ENCODE measurements at places on chromosomes 5 and 9. TPM values are rescaled to one million over a fixed set of nuclear protein-coding genes. Genes with fewer than 3 reads are reported as not detected.

Gene RPL35
- 2,451 TPM for total RNA-seq

Gene HCN1
- not detected for total RNA-seq

- H3K4me1 ChIP-seq = peaks cover 2% of the 10 kb centered on the region
- DNase-seq = no peak
- no peak overlapping the region for H3K27ac ChIP-seq
These were observed 82.7 kb downstream of the ZSWIM6 start for GRCh38 chr5:61414806-61415205.

DNA sequence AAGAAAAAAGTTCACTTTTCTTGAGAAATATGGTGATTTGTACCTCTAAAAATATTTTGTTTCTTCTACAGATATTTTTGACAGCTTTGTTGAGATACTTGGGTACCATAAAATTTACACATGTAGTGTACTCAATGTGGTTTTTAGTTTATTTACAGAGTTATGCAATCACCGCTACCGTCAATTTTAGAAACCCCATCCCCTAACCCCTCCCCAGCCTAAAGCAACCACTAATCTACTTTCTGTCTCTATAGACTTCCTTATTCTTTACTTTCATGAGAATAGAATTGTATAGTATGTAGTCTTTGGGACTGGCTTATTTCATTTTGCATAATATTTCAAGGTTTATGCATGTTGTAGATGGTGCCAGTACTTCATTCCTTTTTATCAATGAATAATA, 45.0 kb upstream of the TDRD7 start:
- no peak overlapping the region for H3K4me3 ChIP-seq
- no peaks in the 10 kb centered on the region for H3K27me3 ChIP-seq
- no peak for DNase-seq
- no peaks in the 10 kb centered on the region for H3K36me3 ChIP-seq
- H3K27ac ChIP-seq = no peak overlapping the region

Gene SLC25A2
- total RNA-seq = not detected

DNA sequence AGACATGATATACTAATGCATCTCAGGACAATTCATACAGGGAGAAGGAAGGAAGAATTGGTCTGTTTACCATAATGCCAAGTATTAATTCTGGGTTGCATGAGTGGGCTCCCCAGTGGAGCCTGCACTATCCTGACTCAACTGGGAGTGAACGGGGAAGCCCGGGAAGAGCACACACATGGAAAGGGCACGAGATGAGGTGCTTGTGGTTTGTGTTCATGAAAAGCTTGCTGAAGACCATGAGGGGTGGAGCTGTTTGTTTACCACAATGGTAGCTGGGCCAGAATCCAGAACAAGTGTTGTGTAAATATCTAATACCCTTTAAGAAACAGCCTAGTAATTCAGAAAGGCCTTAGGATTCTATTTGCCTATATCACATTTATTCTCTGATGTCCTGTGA, 44.6 kb downstream of the POC5 start:
- no peaks in the 10 kb centered on the region for H3K36me3 ChIP-seq
- H3K4me3 ChIP-seq = no peak overlapping the region
- no peaks in the 10 kb centered on the region for H3K27me3 ChIP-seq
- H3K4me1 ChIP-seq = no peaks in the 10 kb centered on the region
- H3K27ac ChIP-seq = no peak overlapping the region

Gene CDK9
- 54.8 TPM for total RNA-seq

DNA sequence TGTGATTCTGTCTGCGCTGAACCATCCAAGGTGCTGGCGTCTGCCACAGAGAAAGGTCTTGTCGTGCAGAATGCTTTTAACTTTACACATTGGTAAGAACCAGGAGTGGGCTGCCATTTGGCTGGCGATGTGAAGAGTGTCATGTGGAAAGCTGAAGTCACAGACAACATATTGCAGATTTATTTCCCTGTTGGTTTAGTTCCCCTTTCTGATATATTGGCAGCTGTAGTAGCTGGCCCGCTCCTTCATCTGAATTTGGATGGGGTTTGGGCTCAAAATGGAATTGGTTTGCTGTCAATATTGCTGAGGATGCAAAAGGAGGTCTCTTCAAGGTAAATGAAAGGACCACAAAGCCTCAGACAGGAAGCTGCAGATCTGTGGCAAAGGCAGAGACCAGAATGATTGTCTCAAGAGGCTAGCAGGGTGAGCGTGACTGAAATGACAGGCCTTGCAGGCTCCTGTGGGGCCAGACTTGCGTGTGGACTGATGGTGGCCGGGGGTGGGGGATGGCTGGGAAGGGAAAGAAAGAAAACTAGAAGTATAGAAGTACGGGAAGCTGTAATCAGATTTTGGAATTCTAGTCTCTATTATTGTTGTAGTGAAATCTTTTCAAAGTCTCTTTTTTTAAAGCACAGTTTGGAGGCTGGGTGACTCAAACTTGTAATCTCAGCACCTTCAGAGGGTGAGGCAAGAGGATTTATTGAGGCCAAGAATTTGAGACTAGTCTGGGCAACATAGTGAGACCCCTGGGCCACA, 25.1 kb upstream of the CD180 start:
- H3K36me3 ChIP-seq = no peaks in the 10 kb centered on the region
- H3K4me3 ChIP-seq = no peak overlapping the region
- H3K27ac ChIP-seq = no peak overlapping the region

GRCh38 chr5:81724571-81724970, 26.3 kb downstream of the SSBP2 start:
- no peaks in the 10 kb centered on the region for H3K27me3 ChIP-seq
- no peak for DNase-seq
- H3K27ac ChIP-seq = no peak overlapping the region

Gene TRIM32
- total RNA-seq = 18.5 TPM

Gene FBP2
- total RNA-seq = not detected

DNA sequence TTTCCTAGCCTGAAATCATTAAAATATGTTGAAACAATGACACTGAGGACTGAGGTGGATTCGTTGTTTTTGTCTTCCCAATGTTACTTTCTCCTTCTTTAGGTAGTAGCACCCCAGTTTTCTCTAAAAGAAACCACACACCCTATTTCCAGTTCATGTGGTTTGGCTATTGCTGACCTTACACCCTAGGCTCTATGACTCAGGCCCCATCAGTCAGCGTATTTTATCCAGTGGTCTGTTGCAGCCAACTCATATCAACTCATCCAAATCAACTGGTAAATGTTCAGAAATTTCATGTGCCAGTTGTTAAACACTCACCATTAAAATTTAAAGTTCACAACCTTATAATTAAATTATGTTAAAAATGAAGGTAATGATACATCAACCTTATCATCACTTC, 44.6 kb upstream of the NFIB start:
- H3K4me1 ChIP-seq = peaks cover 9% of the 10 kb centered on the region
- H3K36me3 ChIP-seq = no peaks in the 10 kb centered on the region
- H3K4me3 ChIP-seq = no peak overlapping the region
- H3K27me3 ChIP-seq = no peaks in the 10 kb centered on the region

Gene OR13D1
- not detected for total RNA-seq

- no peaks in the 10 kb centered on the region for H3K27me3 ChIP-seq
- H3K4me1 ChIP-seq = peaks cover 2% of the 10 kb centered on the region
- H3K36me3 ChIP-seq = no peaks in the 10 kb centered on the region
- DNase-seq = peak; percentile 63
- H3K4me3 ChIP-seq = no peak overlapping the region
- no peak overlapping the region for H3K27ac ChIP-seq
These were observed 116.7 kb upstream of the NEK6 start for GRCh38 chr9:124140941-124141568.

Gene TRUB2
- total RNA-seq = 22.6 TPM

Gene RAB3C
- not detected for total RNA-seq

- no peak for DNase-seq
- H3K36me3 ChIP-seq = no peaks in the 10 kb centered on the region
- H3K27me3 ChIP-seq = no peaks in the 10 kb centered on the region
- H3K27ac ChIP-seq = no peak overlapping the region
- H3K4me1 ChIP-seq = no peaks in the 10 kb centered on the region
These were observed 583.4 kb upstream of the ITGA1 start for GRCh38 chr5:52204310-52204709.

GRCh38 chr5:177142098-177142611, 8.6 kb downstream of the NSD1 start:
- H3K27me3 ChIP-seq = no peaks in the 10 kb centered on the region
- H3K36me3 ChIP-seq = peaks cover 4% of the 10 kb centered on the region
- H3K27ac ChIP-seq = no peak overlapping the region
- H3K4me3 ChIP-seq = no peak overlapping the region
- DNase-seq = no peak
- H3K4me1 ChIP-seq = peaks cover 2% of the 10 kb centered on the region

Gene IL5
- not detected for total RNA-seq

Gene INSL6
- total RNA-seq = not detected

DNA sequence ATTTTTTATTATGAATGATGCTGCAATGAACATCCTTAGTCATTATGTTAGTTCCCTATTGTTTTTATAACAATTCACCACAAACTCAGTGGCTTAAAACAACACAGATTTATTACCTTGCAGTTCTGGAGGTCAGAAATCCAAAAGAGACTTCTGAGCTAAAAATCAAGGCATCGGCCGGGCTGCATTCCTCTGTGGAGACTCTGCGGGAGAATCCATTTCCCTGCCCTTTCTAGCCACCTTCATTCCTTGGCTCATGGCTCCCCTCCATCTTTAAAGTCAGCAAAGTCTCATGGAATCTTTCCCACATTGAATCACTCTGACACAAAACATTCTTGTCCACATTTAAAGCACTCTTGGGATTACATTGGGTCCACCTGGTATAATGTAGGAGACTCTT, 38.6 kb downstream of the SNX18 start:
- H3K27ac ChIP-seq = no peak overlapping the region
- H3K27me3 ChIP-seq = no peaks in the 10 kb centered on the region
- no peak overlapping the region for H3K4me3 ChIP-seq
- no peaks in the 10 kb centered on the region for H3K36me3 ChIP-seq
- DNase-seq = peak; percentile 73

Gene PCDHGB4
- 18.3 TPM for total RNA-seq

Gene FSTL4
- total RNA-seq = not detected

Gene PIP5K1B
- total RNA-seq = under 0.01 TPM

DNA sequence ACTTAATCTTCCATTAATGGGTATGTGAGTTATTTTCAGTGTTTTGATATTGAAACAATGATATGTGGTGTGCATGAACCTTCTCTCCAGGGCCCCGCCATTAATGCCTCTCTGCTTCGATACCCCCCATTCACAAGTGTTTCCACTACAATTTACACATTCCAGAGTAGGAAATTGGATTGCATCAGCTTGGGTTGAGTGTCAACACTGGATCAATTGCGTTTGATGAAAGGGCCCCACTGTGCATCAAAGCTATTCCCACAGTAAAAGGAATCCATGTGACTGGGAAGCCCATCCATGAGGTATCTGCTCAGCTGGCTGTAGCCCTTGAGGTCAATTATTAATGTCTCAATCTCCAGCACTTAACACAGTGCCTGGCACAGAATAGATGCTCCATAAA, 17.8 kb upstream of the LVRN start:
- H3K27me3 ChIP-seq = no peaks in the 10 kb centered on the region
- DNase-seq = no peak
- H3K36me3 ChIP-seq = no peaks in the 10 kb centered on the region

Gene COQ4
- 11.2 TPM for total RNA-seq

- peak; percentile 63 for DNase-seq
- H3K27me3 ChIP-seq = no peaks in the 10 kb centered on the region
- H3K4me1 ChIP-seq = peaks cover 36% of the 10 kb centered on the region
- H3K36me3 ChIP-seq = peaks cover 4% of the 10 kb centered on the region
- no peak overlapping the region for H3K4me3 ChIP-seq
These were observed 34.2 kb downstream of the ABLIM3 start for GRCh38 chr5:149175346-149176105.

Gene AP3B1
- 56.2 TPM for total RNA-seq

- H3K36me3 ChIP-seq = no peaks in the 10 kb centered on the region
- no peaks in the 10 kb centered on the region for H3K4me1 ChIP-seq
- no peak overlapping the region for H3K27ac ChIP-seq
- no peak for DNase-seq
These were observed 41.0 kb downstream of the CYFIP2 start for GRCh38 chr5:157306692-157307471.

DNA sequence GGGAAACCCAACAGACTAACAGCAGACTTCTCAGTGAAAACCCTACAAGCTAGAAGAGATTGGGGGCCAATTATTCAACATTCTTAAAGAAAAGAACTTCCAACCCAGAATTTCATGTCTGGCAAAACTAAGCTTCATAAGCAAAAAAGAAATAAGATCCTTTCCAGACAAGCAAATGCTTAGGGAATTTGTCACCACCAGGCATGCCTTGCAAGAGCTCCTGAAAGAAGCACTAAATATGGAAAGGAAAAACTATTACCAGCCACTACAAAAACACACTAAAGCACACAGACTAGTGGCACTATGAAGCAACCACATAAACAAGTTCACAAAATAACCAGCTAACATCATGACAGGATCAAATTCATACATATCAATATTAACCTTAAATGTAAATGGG, 131.1 kb downstream of the OR2K2 start:
- peak; percentile 26 for DNase-seq
- peaks cover 2% of the 10 kb centered on the region for H3K27me3 ChIP-seq
- no peaks in the 10 kb centered on the region for H3K36me3 ChIP-seq
- H3K4me3 ChIP-seq = no peak overlapping the region
- H3K4me1 ChIP-seq = no peaks in the 10 kb centered on the region
- no peak overlapping the region for H3K27ac ChIP-seq

- no peak for DNase-seq
- no peak overlapping the region for H3K27ac ChIP-seq
- H3K36me3 ChIP-seq = no peaks in the 10 kb centered on the region
- no peak overlapping the region for H3K4me3 ChIP-seq
These were observed 610.8 kb downstream of the TLE1 start for GRCh38 chr9:81078555-81078954.

GRCh38 chr5:160702934-160703333, 149.1 kb downstream of the ATP10B start:
- no peak overlapping the region for H3K27ac ChIP-seq
- no peak for DNase-seq
- H3K4me3 ChIP-seq = no peak overlapping the region

DNA sequence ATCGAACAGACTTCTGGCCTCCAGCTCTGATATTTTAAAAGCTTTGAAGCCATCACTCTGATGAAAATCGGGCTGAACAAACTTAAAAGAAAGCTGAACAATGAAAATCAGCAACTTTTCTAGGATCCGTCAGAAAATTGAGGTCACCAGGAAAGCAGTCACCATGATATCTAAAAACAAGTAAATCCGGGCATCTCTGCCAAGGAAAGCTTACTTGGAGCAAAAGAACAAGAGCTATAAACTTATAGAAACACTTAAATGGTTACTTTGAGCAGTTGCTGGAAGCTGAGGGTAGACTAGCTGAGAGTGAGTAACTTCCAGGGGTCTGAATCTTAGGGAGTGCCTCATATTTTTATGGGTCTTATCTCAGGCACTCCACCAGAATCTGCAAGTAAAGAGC, 1043.0 kb upstream of the CDH18 start:
- H3K27ac ChIP-seq = no peak overlapping the region
- no peaks in the 10 kb centered on the region for H3K27me3 ChIP-seq
- no peak overlapping the region for H3K4me3 ChIP-seq

Gene SLC6A3
- total RNA-seq = not detected

GRCh38 chr9:110410961-110411360, 73.3 kb upstream of the TXNDC8 start:
- no peak for DNase-seq
- H3K27me3 ChIP-seq = no peaks in the 10 kb centered on the region
- no peak overlapping the region for H3K27ac ChIP-seq
- H3K4me1 ChIP-seq = no peaks in the 10 kb centered on the region

- no peak overlapping the region for H3K27ac ChIP-seq
- H3K4me1 ChIP-seq = peaks cover 7% of the 10 kb centered on the region
- peak overlapping the region; percentile 15 for H3K4me3 ChIP-seq
- peak; percentile 60 for DNase-seq
- H3K36me3 ChIP-seq = no peaks in the 10 kb centered on the region
These were observed 104.3 kb downstream of the NFIB start for GRCh38 chr9:14209399-14210345.
